ENCODE measurements at places on chromosomes 2 and 18. TPM values are rescaled to one million over a fixed set of nuclear protein-coding genes. Genes with fewer than 3 reads are reported as not detected.

The TMEM247 gene
- not detected for total RNA-seq

The GRHL1 gene
- 1.4 TPM for total RNA-seq

The HNRNPA3 gene
- 282 TPM for total RNA-seq

The FOXD4L1 gene
- 0.17 TPM for total RNA-seq

The MEP1B gene
- total RNA-seq: 0.20 TPM

The LIMS3 gene
- 1.0 TPM for total RNA-seq

The TEKT4 gene
- total RNA-seq: not detected

The FAM228A gene
- total RNA-seq: not detected
